ENCODE measurements at places on chromosomes 13 and 19.

- no peak for DNase-seq
These were observed 6.2 kb downstream of the GAS6 start for GRCh38 chr13:113857531-113858195.

DNA sequence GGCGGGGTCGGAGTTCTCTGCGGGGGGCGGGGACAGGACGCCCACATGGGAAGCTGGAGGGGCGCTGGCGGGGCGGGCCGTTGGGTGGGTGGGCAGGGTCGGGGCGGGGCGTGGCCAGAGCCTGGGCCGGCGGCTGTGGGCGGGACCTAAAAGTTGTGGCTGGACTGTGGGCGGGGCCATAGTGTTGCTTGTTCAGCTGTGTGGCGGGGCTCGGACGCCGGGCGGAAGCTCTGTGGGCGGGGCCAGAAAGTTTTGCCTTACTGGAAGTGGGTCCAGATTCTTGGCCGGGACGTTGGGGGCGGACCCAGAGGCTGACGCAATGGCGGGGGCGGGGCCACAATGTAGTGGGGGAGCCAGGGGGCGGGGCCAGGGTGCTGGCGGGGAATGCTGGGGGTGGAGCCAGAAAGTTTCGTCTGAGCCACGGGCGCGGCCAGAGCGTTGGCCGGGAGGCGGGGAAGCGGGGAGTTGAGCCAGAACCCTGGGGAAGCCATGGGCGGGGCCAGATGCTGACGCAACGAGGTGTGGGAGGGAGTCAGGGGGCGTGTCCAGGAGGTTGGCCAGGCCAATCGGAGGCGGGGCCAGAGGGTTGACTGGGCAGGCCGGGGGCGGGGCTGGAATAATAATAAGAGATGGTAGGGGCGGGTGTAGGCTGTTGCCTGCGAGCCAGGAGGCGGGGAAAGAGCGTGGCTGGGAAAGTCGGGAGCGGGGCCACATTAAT lies 527 bp downstream of the CCDC9 start:
- DNase-seq: peak; percentile 99

DNA sequence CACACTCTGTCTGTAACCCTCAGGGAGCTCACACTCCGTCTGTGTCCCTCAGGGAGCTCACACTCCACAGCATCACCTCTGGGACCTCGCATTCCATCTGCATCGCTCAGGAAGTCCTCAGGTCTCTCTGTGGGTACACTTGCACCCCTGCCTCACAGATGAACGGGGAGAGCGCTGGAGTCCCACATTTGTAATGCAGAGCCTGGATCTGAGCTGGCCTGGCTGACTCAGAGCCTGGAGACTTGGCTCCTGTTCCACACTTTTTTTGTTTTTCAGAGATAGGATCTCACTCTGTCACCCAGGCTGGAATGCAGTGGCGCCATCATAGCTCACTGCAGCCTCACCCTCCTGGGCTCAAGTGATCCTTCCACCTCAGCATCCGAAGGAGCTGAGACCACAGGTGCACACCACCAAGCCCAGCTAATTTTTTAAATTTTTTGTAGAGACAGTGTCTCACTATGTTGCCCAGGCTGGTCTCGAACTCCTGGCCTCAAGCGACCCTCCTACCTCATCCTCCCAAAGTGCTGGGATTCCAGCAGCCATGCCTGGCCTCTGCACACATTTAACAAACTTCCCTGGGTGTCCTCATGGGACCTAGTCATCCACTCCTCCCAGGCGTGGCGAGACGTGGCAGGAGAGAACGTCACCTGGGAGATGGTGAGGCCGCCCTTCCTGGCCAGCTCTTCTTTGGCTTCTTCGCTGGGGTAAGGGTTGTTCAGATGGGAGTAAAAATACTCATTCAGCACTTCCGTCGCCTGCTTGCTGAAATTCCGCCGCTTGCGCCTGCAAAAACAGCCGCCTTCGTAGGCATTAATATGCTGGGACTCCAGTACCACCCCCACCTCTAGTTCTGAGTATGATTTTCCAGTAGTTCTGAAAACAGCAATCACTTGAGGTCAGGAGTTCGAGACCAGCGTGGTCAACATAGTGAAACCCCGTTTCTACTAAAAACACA lies 31.0 kb downstream of the CILP2 start:
- DNase-seq: no peak

DNA sequence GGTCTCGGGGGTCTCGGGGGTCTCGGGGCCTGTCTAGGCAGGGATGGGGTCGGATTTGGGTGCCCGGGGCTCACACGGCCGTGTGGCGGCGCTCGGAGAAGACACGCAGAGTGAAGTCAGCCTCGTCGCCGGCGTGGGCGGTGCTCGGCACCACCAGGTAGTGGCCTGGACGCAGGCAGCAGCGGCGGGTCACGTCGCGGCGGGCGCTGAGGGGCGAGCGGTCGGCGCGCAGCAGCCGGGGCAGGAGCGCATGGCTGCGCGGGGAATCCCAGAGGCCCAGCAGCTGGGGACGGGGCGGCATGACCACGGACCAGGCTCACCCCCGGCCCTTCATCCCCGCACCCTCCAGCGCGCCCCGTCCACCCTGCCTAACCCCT lies 8.2 kb downstream of the CAPN12 start:
- DNase-seq: no peak

- no peak for DNase-seq
These were observed 36.2 kb downstream of the TRPC4 start for GRCh38 chr13:37833411-37833810.
